ENCODE measurements at places on chromosomes 5 and 9. TPM values are rescaled to one million over a fixed set of nuclear protein-coding genes. Genes with fewer than 3 reads are reported as not detected.

Gene GFPT2
- 0.33 TPM for total RNA-seq

Gene EDIL3
- 0.32 TPM for total RNA-seq

Gene FAM169A
- 4.5 TPM for total RNA-seq

Gene TMC1
- 0.23 TPM for total RNA-seq

Gene RETREG1
- total RNA-seq = 8.0 TPM

Data from GM12878 (cell line).